ENCODE measurements at places on chromosomes 3 and 15.

GRCh38 chr3:125683067-125683829 lies 88.0 kb upstream of the OSBPL11 start:
- DNase-seq: no peak

- DNase-seq: no peak
Measured at GRCh38 chr3:56222866-56223265, 245.4 kb downstream of the ERC2 start.

DNA sequence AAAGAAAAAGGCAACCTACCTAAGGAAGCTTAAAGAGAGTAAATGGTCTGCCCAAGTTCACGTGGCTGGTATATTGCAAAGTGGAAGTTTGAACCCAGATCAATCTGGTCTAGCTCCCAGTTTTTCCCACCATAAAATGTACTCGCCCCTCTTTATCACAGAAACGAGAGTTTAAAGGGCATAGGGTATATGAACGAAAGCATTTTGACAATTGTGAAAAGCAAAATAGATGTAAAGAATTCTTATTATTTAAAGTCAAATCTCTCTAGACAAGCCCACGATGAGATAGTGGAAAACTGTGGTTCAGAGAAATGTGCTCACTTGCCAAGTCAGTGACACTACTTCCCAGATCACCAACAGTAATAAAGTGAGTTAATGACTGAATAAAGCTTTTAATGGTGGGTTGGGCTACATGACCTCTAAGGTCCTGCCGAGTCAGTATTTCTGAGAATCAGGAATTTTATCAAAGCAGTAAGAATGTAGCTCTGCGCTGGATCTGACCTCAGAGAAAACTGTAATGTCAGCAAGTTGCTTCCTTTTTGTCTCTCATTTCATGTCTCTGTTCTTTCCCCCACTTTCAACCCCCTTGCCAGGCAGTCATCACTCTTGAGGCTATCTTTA lies 23.3 kb upstream of the NEO1 start:
- no peak for DNase-seq

GRCh38 chr15:33494306-33494705 lies 183.5 kb downstream of the RYR3 start:
- no peak for DNase-seq

DNA sequence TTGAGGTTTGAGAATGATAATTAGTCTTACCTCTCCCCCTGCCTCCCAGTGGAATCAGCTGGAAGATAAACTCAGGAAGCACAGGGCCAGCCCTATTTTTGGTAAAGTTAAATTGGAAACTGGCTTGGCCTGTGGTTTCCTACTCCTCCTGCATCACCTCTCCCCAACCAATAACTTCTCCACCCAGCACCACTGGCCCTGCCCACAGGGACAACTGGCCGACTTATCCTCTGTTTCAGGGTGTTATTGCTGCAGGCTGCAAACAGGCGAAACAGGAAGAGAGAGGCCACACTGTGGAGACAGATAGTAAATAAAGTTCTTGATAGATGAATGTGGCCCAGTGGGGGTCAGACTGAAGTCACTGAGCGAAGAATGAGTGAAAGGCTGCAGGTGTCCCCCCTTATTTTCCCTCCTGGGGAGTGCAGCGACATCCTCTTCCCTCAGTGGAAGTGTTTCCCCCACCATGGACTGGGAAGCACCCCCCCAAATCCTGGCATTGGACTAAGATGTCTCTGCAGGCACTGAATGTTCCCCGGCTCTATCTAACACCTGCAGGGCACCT lies 47.1 kb downstream of the PDIA5 start:
- no peak for DNase-seq

GRCh38 chr3:132781922-132782321 lies 59.7 kb upstream of the NPHP3 start:
- DNase-seq: no peak

DNA sequence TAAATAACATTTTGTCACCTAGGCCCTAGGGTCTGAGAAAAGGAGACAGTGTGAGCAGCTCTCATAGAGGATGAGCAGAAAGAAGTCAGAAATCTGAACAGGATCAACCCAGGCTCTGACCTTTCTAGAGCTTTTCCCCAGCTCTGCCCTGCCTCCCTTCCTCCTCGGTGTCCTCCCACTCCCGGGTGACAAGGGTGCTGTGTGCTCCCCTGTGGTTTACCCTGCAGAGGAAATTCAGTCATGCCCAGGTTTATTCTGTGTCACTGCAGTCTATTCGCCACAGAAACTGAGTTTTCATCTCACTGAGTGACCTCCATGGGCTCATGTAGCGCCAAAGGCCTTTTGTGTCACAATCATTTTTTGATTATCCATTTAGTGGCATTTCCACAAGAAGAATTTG lies 76.6 kb downstream of the IL12A start:
- no peak for DNase-seq

DNA sequence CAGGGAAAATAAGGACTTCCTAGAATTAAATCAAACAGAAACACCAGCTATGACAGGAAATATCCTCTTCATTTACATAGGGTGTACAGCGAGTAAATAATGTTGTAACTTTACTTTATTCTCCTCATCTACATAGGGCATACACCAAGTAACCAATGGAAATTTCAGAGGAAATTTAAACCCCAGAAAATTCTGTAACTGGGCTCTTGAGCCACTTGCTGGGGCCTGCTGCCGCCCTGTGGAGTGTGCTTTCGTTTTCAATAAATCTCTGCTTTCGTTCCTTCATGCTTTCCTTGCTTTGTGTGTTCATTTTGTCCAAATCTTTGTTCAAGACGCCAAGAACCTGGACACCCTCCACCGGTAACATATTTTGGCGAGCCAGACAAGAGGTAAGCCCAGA lies 990.4 kb upstream of the CADM2 start:
- DNase-seq: no peak

GRCh38 chr3:113285226-113285625 lies 73.9 kb downstream of the BOC start:
- DNase-seq: no peak

GRCh38 chr3:193598202-193598601 lies 5.2 kb downstream of the OPA1 start:
- DNase-seq: no peak

DNA sequence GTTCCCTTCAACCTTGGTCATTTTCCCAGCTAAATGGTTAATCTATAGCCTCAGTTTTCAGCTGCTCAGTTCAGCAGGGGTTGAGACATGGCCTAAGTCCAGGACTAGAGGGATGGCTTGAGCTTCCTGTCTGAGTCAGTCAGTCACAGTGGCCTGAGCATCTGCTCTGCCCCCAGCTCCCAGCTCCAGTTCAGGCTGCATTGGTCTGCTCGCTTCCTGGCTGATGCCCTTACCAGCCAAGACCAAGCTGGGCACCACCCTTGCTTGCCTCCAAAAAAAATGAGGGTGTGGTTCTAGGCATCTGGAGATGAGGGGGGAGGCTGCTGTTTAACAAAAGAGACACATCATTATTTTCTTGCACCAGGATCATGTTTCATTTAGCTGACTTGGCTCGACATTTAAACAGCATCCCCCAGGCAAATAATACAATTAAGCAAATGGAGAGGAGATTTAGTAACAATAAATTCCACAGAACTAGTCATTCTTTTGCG lies 70.7 kb downstream of the WNT5A start:
- DNase-seq: peak; percentile 61

- no peak for DNase-seq
Measured at GRCh38 chr3:4297486-4297885, 5.7 kb upstream of the SETMAR start.

- no peak for DNase-seq
Measured at GRCh38 chr3:89467898-89468363, 360.5 kb downstream of the EPHA3 start.

DNA sequence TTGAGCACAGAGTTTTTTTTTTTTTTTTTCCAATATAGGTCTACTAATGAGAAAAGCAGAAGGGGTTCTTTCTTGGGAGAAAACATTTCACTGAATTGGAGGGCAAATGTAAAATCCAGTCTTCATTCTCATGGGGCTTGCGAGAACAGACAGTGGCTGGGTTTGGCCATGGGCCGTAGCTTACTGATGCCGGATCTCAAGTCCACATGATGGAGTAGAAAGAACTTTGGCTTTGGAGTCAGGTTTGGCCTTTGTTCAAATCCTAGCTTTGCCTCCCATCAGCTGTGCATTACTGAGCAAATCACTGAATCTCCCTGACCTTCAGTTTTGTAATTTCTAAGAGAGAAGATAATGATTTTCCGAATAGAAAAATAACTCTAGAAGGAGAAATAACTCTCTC lies 59.7 kb downstream of the LMCD1 start:
- DNase-seq: no peak
